NCI-H2081 (cell line): ENCODE measurements at places on chromosomes 16 and 17.

- no peak for DNase-seq
Observed at GRCh38 chr17:33241390-33241789, 51.7 kb downstream of the ASIC2 start.

- no peak for DNase-seq
Observed at GRCh38 chr16:82150549-82150948, 19.5 kb downstream of the MPHOSPH6 start.

DNA sequence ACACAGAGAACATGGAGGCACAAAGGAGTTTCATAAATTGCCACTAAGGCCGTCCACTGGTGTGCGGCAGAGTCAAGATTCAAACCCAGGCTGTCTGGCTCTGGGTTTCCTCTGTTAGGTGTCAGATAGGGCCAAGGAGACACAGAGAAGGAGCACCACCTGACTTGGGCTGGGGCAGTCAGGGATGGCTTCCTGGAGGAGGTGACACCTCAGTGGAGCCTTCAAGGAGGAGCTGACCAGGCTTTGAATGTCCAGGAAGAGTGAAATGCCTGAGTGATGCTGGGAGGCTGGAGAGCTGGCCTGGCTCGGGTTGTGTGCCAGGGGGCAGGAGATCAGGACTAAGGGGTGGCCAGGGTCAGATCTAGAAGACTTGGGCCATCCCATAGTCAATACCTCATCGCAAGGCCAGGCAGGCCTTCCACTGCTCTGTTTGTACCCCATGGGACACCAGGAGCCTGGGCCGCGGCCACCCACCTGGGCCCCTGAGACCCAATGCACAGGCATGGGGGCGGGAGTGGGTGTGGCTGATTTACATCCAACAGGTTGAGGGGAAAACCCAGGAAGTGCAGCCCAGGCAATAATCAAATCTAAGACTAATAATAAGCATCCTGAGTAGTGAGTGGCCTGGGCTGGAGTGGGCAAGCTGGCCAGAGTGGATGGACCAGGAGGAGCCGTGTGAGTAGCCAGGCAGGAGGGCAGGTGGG, 73.7 kb downstream of the USP22 start:
- DNase-seq, result no peak

DNA sequence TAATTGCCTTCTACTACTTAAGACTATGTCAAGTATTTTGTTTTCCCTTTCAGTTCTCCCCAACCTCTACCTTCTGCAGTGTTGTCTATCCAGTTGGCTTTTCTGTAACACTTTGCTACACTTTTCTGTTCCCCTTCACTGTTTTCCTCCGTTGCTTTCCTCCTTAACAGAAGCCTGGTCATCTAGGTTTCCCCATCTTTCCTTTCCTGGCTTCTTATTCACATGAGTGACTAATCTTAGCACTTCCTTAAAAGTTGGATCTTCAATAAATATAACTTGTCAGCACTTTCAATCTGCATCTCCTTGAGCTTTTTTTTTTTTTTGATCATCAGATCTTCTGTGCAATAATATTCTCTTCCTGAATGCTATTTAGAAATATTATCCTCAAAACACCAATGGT, 2.8 kb upstream of the SLFN11 start:
- no peak for DNase-seq

- peak; percentile 40 for DNase-seq
Observed at GRCh38 chr17:55005520-55005919, 37.0 kb downstream of the STXBP4 start.

- DNase-seq, result no peak
Observed at GRCh38 chr16:54175169-54175551, 111.4 kb downstream of the IRX3 start.

GRCh38 chr16:30902029-30902972, 5.9 kb downstream of the CTF1 start:
- peak; percentile 46 for DNase-seq

GRCh38 chr17:32174889-32175288, 32.6 kb downstream of the RHOT1 start:
- DNase-seq, result no peak

- DNase-seq, result no peak
Observed at GRCh38 chr16:85919271-85920267, 20.6 kb downstream of the IRF8 start.

GRCh38 chr17:72640415-72641165, 451.9 kb downstream of the SLC39A11 start:
- peak; percentile 70 for DNase-seq

GRCh38 chr17:9037736-9038135, 16.4 kb downstream of the NTN1 start:
- no peak for DNase-seq

GRCh38 chr16:9103546-9103945, 12.1 kb downstream of the HAPSTR1 start:
- no peak for DNase-seq

- DNase-seq, result no peak
Observed at GRCh38 chr17:45668316-45668715, 115.8 kb upstream of the CRHR1 start.

- no peak for DNase-seq
Observed at GRCh38 chr17:79939755-79940458, 95.8 kb downstream of the TBC1D16 start.

GRCh38 chr17:50080827-50081226, 14.3 kb upstream of the PDK2 start:
- no peak for DNase-seq

GRCh38 chr17:39002991-39003715, 36.0 kb upstream of the FBXO47 start:
- DNase-seq, result no peak

GRCh38 chr17:17884391-17885357, 47.9 kb upstream of the SREBF1 start:
- no peak for DNase-seq

- DNase-seq, result no peak
Observed at GRCh38 chr16:17395849-17396480, 74.8 kb downstream of the XYLT1 start.

GRCh38 chr17:58734811-58735210, 20.8 kb upstream of the PPM1E start:
- DNase-seq, result no peak

- no peak for DNase-seq
Observed at GRCh38 chr16:11135464-11135973, 120.5 kb downstream of the SOCS1 start.

- no peak for DNase-seq
Observed at GRCh38 chr16:67244387-67245185, 2.7 kb downstream of the FHOD1 start.

GRCh38 chr16:24493821-24494220, 45.5 kb upstream of the RBBP6 start:
- no peak for DNase-seq

DNA sequence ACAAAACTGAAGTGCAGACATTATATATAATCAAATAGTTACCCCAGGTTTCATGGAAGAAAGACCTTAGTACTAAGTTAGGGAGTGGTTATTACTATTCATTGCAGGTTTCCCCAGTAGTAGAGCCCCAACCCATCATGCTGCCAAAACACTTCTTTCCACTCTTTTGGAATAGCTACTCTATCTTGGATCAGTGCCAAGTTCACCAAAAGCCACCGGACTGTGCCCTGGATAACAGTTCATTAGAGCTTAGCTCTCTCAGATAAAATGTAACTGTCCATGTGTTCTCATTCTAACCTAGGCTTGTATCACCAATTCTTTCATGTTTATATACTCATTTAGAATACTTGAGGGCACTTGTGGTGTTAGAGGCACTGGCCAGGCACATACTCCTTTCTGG, 540.1 kb upstream of the C16orf82 start:
- no peak for DNase-seq

DNA sequence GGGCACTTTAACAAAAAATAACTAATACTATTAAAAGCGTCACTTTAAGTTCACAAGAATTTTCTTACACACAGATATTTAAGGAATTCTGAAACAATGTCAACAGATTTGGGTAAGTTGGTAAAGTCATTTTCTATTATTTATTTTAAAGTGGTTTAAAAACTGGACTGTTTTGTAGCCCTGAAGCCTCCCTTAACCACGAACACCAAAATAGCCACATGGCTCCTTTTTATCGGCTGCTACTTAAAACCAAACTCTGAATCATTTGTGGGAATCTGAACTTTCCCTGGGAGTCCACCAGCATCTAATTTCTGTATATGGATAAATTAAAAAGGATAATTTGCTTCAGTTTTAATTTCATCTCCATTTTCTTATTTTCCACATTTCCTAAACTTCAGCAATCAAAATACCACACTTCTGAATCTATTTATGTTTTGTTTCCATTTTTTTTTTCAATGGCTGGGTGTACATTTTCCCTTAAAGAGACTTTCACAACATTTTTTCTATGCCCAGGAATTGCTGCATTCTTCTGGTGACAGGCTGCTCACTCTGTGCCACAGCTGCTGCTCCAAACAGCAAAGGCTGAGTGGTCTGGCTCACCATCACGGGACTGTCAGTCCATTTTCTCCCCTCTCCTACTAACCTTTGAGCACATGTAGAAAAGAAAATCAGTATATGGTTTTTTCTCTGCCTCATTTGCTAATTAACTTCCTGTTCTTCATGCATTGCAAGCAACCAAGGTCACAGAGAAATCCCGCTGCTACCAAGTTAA, 255.5 kb upstream of the KCNJ16 start:
- DNase-seq, result no peak

DNA sequence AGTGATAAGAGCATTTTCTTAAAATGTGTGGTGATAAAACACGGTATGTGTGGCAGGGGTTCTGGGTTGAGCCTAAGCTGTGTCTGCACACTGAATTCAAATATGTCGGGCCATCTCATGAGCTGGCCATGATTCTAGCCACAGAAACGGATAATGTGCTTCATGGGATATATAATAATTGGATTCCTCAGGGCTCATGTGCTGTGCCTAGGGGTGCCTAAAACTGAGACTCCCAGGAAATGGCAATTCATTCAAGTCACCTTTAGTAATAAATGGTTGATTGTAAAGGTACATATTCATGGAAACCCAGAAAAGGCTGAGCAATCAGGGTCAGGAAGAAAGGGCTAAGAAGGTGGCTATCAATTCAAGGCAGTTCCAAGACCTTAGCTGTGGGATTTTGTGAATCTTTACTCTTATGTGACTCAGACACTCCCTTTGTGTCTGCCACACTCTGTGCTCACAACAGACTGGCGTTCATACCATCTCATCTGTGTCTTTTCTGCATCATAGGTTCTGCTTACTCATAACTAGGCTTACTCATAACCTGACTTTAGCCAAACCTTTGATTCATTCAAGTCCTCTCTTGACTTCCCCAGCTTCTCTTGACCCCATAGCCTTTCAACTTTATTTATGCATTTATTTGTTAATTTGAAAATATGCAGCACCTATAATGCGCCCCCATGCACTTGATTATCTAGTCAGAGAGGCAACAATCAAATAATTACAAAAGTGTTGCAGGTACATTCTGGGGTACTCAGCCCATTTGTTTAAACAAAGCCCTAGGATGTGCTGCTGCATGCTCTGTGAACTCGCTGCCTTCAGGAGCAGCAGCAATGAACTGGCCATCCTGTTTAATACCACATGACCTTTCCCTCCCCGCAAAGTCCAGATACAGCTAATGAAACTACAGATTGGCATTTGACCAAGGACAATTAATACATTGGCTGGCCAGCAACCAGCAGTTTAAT, 28.4 kb upstream of the MED13 start:
- DNase-seq, result no peak

DNA sequence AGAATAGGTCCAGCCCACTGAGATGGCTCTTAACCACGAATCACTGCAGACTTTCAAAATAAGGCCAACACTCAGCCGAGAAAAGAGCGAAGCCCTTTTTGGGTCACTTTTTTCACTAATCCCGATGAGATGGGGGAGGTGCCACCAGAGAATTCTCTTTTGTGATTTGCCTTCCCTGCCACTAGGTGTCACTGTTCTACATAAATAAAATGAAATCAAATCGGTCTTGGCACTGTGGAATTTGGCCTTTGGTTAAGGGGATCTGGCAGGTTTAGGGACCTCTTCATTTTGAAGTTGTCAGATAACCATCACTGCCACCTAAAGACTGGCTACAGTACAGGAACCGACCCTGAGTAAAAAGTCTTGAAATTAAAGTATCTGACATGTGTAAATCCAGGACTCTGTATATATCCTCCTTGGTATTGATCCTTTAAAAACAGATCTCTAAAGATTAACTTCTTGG, 147.0 kb downstream of the HS3ST4 start:
- peak; percentile 37 for DNase-seq

- DNase-seq, result no peak
Observed at GRCh38 chr17:11094331-11094730, 146.7 kb upstream of the SHISA6 start.

DNA sequence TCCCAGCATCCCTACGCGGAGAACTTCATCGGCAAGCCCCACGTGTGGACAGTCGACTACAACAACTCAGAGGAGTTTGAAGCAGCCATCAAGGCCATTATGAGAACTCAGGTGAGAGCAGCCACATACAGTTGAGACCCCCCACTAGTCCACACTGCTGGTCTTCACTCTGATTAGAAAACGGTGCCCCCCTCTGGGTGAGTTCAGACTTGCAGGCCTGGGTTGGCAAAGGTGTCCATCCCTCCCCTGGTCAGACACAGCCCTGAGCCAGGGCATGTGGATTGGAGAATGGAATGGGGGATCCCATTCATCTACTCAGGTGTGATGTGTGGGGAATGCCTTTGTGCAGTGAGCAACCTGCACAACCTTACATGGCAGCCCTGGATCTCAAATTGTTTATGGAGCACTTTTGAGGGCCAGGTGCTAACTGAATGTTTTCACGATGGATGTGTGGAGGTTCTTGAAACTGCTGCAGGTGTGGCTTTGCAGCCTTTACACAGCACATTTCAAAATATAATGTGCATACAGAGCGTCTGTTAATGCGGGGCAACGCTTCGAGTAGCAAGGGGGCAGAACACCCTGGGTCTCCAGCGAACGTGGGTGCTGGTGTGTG, 72.6 kb downstream of the MGAT5B start:
- peak; percentile 24 for DNase-seq

GRCh38 chr17:2101448-2102257, 46.8 kb downstream of the HIC1 start:
- peak; percentile 30 for DNase-seq

DNA sequence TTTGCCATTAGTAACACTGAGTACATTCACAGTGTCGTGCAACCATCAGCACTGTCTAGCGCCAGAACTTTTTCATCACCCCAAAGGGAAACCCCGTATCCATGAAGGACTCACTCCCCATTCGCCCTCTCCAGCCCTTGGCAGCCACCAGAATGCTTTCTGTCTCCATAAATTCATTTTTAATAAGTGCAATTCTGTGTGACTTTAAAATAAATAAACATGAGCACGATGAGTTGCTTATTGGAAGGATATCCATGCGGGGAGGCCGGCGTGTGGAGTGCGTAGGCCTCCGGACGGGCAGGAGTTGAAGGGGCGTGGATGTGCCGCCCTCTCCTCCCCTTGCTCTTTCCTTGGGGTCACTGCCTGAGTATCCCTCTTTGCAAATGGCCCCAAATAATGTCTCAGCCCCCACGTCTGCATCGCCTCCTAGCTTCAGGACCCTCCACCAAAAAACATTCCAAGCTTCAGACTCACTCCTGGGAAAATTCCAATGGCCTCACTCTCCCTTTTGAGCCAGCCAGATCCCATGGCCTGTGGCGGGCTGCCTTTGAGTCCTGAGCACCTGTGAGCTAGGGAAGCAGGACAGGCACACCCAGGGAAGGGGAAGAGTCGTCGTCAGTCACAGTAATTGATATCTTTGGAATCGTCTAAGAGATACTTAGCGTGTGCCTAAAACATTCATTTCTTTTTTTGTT, 306.3 kb downstream of the SEC14L1 start:
- no peak for DNase-seq

GRCh38 chr17:83037874-83038165, 41.6 kb upstream of the METRNL start:
- no peak for DNase-seq
